ENCODE measurements at places on chromosomes 1 and 21.

DNA sequence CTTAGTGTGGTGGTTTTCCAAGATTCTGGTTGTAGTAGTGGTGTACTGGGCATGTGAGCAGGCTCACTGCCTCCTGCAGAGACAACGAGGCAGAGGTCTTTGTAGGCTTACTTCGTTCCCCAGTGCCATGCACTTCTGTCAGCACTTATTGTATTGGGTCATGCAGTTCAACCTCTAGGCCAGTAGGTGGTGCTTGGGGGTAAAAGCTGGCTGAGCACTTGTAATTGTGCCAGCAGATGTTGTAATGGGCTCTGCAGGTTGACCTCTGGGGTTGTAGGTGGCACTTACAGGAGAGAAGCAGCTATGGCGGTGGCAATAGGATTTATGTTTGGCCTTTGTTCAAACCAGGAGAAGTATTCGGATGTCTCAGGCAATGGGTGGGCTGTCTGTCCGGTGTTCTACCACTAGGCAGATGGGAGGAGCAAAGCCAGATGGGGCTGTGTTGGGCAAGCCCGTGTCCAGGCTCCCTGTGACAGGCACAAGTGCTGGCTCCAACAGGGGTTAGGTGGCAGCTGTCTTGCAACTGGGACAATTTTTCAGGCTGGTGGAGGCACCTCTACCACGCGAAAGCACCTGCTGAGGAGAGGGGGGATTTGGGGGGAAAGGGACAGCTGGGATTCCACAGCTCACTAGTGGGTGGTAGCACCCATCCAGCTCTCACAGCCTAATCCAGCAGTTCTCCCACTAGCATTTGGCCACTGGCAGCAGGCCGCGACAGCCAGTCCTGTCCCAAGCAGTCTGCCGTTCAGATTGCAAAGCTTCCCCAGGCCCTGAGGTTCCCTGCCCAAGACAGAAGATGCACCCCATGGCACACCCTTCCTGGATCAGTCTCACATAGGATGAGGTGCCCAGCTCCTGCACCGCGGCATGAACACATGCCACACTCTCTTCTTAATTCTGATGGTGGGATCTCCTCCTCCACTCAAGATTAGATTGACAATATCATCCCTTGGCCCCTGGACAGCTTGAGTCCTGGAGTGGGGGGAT is 274.5 kb downstream of the CTH start:
- DNase-seq: peak; percentile 1

DNA sequence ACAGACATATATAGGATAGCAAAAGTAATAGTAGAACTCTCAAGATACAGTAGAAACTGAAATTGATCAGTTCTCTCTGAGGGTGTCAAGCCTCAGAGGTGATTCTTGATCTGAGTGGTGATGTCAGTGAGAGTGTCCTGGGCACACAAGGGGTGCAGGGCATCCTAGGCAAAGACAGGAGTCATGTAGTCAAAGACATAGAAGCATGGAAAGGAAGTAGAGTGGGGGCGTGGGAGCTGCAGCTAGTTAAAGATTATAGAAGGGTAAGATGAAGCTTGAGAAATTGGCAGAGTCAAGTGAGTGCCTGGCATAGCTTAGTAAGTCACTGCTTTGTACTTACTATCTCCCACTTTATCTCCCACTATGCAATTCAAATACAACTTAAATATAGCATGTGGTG is 22.8 kb downstream of the CDC7 start:
- no peak for DNase-seq

GRCh38 chr1:39631361-39632322 is 7.8 kb downstream of the HEYL start:
- DNase-seq: no peak

GRCh38 chr1:30161953-30162352 is 561.4 kb downstream of the MATN1 start:
- DNase-seq: no peak

- no peak for DNase-seq
Observed at GRCh38 chr1:200038981-200039848, 11.7 kb downstream of the NR5A2 start.

GRCh38 chr1:1613509-1614082 is 1.7 kb upstream of the MIB2 start:
- no peak for DNase-seq

DNA sequence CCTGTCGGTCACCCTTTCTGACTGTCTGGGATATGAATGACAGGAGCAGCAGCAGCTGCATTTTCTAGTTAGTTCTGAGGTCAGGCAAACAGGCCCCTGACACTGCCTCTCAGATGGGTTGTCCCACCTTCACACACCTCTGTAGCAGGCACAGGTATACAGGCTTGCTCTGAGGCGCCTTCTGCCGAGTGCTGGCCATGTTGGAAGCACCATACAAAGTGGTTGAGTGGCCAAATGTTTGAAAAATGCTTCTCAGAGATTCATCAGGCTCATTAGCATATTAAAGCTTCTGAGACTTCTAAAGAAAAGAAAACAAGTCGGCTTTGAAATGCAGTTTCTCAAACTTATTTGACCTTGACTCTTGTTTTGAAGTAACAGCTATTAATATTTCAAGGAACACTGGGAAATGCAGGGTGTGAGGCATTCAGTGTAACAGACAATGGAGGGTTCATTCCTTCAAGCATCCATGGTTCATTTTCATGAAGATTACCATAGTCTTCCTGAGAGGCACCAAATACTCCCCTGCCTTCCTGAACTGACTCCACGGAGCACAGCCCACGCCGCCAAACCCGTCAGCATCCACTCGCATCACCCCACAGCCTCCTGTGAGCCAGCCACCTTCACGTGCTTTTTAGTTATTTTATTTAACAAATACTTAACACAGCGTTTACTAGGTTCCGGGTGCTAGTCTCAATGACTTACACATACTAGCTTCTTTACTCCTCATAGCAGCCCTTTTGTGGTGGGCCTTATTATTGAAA is 81.8 kb downstream of the KCNN3 start:
- DNase-seq: no peak

GRCh38 chr1:231162297-231162969 is 575 bp downstream of the TRIM67 start:
- no peak for DNase-seq

GRCh38 chr1:242546849-242547729 is 22.6 kb upstream of the PLD5 start:
- DNase-seq: no peak

DNA sequence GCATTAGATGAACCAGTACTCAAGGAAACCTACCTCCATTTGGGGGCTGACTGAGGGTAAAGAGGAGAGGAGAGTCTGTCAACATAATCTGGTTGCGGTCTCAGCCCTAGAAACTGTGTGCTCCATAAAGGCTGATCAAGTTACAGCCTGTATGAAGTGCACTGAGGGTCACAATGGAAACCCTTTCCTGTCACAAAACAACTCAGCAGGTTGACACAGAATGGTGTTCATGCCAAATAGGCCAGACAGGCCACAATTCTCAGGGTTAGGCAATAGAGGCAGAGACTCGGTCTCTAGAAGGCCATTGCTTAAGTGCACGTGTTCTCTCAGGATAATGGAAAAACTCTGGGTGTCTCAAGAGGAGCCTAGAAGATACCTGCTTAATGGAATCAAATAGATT is 4.1 kb upstream of the ANKRD35 start:
- DNase-seq: no peak

- DNase-seq: no peak
Observed at GRCh38 chr1:119387858-119388257, 19.3 kb downstream of the HAO2 start.

DNA sequence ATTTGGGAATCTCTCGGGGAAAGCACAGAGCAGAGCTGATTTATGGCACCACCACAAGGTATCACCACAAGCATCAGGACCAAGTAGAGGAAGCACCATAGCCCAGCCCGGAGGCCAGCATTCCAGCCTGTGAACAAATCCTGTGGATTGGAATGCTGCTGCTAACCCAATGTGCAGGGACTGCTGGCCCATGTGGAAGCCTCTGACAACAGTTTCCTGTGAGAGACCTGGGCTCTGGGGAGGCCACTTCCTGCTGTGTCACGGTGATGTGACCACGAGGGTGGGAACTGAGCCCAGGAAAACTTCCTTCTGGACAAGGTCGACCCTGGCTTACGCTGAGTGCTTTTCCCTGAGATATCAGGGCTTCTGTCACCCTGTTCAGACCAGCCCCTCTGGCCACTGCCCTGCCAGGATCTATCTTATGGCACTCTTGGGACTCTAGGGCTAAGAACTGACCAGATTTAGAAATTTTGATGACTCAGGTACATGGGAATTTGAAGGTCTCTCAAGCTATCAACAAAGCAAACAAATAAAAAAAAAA is 88.3 kb upstream of the NGF start:
- DNase-seq: no peak

DNA sequence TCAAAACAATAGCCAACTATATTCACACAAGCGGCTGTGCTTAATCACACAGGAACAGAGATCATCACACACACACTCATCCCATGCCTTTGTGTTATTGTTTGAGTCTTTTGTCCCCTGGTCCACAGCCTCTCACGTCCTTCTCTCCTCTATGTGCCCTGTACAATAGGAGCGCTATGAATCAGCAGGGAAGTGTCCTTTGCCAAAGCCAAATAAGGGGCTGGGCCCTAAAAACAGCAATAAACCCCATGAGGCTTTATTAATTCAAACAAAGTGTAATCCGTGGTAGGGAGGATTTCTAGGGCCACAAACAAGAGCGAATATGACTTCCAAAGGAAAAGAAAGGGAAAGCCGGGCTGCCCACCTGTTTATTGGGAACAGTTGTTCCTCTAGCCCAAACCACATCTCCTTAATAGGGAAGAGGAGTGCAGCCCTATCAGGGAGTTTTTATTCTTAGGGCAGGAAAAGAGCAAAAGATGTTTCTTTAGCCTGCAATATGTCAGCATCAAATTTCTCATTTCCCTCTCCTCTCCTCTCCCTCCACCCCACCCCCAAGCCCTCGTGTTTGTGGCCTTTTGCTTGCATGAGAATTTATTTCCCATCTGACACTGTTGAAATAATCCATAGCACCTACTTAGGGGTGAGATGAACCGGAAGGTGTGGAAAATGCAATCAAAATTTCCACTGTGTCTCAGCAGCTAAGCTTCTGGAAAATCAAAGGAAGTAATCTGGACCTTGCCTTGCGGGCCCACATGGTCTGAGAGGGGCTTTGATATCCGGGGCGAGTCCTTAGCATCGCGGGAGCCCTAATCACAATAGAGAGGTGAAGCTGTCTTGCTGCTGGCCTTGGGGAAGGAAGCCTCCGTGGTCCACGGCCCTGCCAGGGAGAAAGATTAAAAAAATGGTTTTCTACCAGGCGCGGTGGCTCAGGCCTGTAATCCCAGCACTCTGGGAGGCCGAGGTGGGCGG is 45.3 kb upstream of the ITPKB start:
- DNase-seq: no peak
